Muscle of leg (tissue), 16 donors: ENCODE measurements at places on chromosomes 1 and 21. TPM values are rescaled to one million over a fixed set of nuclear protein-coding genes. Genes with fewer than 3 reads are reported as not detected.

The SPRR2E gene
- total RNA-seq = not detected

The ADAM30 gene
- not detected for total RNA-seq

The WDR64 gene
- total RNA-seq = 0.04 TPM

The NGF gene
- total RNA-seq = 3.2 TPM

The ACTRT2 gene
- total RNA-seq = not detected

The KPRP gene
- not detected for total RNA-seq

The SLC44A5 gene
- total RNA-seq = 0.27 TPM

The SNIP1 gene
- 7.2 TPM for total RNA-seq

The PKN2 gene
- total RNA-seq = 34.8 TPM

The LRRC8C gene
- total RNA-seq = 7.7 TPM

The PHLDA3 gene
- total RNA-seq = 12.6 TPM

The AMY1B gene
- total RNA-seq = not detected

GRCh38 chr1:116322752-116323405 is 50.2 kb upstream of the ATP1A1 start:
- DNase-seq = no peak

- no peak for DNase-seq
These were observed 114.5 kb downstream of the DSCAM start for GRCh38 chr21:40732253-40733023.

GRCh38 chr1:192986110-192986747 is 72.9 kb downstream of the UCHL5 start:
- DNase-seq = no peak

- DNase-seq = no peak
These were observed 104.8 kb downstream of the PGBD5 start for GRCh38 chr1:230321341-230321740.

- DNase-seq = no peak
These were observed 11.4 kb downstream of the DOCK7 start for GRCh38 chr1:62676611-62677356.

- DNase-seq = no peak
These were observed 20.0 kb upstream of the BCAR3 start for GRCh38 chr1:93701629-93702028.

- peak; percentile 48 for DNase-seq
These were observed 130.0 kb upstream of the KCNJ15 start for GRCh38 chr21:38126666-38127303.

GRCh38 chr1:185843986-185844385 is 109.8 kb downstream of the HMCN1 start:
- peak; percentile 62 for DNase-seq

- no peak for DNase-seq
These were observed 3.8 kb upstream of the LCE3A start for GRCh38 chr1:152626744-152627143.

GRCh38 chr1:101051688-101052638 is 26.4 kb upstream of the DPH5 start:
- DNase-seq = peak; percentile 11

DNA sequence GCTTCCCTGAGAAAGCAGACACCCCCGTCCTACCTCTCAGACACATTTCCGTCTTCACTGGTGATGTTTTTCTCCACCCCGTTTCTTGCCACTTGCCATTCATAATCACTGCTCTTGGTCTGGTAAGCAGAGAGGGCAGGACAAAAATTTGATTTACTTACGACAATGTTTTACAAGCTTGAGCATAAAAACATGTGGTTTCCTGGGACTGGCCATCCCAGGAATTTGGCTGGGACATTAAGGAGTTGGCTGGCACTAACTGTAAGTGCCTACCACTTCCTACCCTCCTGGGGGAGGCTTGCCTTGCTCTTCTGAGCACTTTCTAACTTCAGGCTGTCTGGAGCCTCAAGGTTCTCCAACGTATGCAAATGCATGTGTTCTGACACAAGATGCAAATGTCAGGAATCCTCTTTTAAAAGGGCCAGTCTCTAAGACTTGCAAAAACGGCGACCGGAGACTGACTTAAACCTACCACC is 24.2 kb downstream of the ZBTB18 start:
- DNase-seq = no peak

DNA sequence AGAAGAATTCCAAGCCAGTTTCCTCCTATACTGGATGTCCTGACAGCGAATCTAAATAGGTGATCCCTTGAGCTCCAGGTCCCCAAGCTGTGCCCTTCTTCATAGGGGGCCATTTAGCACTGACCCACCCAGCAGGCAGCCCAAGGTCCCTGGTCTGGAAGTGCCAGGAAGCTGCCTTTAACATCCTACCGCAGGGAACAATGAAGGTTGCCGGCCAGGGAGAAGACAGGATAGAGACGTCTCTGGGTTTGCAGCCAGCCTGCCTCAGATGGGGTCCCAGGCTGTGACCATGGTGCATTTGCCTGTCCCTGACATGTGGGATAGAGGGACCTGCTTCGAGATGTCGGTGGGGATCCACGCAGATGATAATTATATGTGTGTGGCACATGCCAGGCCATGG is 2.7 kb upstream of the RIPK4 start:
- no peak for DNase-seq

- no peak for DNase-seq
These were observed 497.0 kb downstream of the RWDD3 start for GRCh38 chr1:95730986-95731385.

- DNase-seq = no peak
These were observed 16.1 kb upstream of the ETV3 start for GRCh38 chr1:157154291-157154690.

DNA sequence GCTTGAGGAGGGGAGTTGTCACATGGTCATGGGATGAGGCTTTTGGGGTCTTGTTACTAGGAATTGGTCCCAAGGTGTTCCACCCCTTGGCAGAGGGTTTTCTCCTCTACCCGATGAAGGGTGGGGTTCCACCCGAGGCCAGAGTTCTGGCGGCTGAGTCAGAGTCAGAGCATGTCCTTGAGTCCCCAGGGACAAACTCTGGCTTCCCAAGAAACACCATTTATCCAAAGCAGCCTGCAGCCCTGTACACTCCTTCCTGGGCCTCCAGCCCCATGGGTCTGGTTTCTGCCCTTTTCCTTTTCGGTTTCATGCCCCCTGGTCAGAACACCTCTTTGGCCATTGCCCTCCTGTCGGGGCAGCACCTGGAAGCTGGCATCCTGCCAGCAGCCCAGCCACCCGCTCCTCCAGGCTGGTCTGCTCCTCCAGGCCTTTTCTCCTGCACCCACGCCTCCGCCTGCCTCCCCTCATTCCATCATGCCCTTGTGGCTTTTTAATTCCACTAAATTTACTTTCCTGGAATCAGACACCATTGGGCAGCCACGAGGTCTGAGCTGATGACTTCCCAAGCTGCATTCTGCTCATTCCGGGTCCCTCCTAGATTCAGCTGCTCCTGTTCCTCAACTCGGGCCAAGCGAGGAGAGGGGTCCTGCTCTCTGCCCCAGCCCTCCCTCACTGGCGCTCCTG is 301.7 kb upstream of the VAMP3 start:
- DNase-seq = peak; percentile 81

DNA sequence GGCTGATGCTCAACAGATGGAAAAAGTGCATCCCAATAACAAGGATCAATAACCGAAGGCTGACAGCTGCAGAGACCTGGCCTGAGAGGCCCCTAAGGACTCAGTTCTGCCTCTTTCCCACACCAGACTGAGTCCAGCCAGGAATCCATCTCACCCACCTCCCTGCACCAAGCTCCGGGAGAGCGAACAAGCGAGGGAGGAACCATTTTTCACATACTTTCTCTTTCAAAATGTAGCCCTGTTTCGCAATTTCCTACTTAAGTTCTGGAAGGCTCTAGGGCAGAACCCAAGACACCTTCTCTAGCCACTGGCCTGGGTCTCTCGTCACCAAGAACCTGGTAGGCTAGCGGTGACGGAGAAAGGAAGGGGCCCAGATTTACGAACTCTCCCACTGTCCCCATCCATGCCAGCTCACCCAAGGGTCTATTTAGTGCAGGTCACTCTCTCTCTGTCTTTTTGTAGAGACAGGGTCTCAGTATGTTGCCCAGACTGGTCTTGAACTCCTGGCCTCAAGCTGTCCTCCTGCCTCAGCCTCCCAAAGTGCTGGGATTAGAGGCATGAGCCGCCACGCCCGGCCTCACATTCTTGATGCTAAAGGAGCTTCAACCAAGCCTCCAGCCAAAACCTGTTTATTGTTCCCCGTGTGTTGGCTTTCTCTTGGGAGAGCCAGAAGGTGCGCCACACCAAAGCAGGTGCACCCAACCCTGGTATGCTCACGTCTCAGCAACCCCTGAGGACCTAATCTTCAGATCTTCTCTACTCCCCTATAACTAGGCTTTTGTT is 10.9 kb upstream of the GNL2 start:
- peak; percentile 3 for DNase-seq

DNA sequence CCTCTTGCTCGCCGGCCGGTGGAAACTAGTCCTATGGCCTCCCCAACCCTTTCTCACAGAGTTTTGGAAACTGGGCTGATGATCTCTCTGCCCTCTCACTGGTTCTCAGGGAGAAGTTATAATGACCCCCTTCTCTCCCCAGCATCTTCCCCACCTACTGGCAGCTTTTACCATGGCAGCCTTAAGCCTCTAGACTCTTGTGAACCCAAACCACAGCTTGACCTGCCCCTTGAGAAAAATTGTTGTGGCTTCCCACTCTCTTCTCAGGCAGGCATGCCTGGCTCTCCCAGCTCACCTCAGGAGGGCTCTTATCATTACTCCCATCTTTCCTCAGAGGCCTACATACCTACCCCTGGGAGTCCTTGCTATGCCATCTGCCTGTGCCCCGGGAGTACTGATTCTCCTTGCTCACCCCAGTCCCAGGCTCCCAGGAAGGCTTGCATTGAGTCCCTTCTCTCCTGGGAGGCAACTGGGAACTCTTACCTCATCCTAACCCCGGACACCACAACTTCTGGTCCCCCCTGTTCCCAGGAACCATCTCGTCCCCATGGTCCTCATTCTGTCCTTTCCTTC is 1.6 kb downstream of the NSUN4 start:
- DNase-seq = no peak

GRCh38 chr1:166174108-166174507 is 7.3 kb upstream of the FAM78B start:
- peak; percentile 21 for DNase-seq

GRCh38 chr1:151915061-151915686 is 5.9 kb upstream of the THEM4 start:
- no peak for DNase-seq

- DNase-seq = no peak
These were observed 910 bp upstream of the ANKRD65 start for GRCh38 chr1:1421907-1422464.

GRCh38 chr21:26686278-26686677 is 113.2 kb upstream of the CYYR1 start:
- peak; percentile 14 for DNase-seq

- no peak for DNase-seq
These were observed 59.4 kb upstream of the USH2A start for GRCh38 chr1:216482620-216483019.

DNA sequence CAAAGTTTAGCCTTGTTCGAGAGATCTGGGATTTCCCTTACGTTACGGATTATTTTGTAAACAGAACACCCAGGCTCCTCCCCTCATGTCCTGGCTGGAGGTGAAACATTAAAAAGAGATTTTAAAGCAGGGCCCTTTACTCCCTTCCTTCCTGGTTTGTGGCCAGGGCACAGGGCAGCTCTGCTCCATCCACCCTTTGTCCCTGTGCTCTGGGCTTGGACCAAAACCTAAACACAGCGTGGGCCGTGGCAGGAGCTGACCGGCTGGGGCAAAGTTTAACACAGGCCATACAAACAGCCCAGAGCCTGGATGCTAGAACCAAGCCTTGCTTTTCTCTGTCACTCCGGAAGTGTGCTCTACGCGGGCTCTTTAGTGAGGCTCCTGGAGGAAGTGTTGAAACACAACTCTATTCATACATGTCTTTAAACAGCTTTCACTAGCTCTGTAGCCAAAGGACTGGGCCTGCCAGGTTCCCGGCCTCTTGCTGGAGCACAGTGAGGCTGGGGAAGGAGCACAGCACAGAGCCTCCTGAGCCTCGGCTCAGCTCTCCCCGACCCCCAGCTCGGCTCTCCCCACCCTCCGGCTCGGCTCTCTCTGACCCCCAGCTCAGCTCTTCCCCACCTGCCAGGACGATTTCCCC is 84.7 kb downstream of the PDE9A start:
- DNase-seq = peak; percentile 64

DNA sequence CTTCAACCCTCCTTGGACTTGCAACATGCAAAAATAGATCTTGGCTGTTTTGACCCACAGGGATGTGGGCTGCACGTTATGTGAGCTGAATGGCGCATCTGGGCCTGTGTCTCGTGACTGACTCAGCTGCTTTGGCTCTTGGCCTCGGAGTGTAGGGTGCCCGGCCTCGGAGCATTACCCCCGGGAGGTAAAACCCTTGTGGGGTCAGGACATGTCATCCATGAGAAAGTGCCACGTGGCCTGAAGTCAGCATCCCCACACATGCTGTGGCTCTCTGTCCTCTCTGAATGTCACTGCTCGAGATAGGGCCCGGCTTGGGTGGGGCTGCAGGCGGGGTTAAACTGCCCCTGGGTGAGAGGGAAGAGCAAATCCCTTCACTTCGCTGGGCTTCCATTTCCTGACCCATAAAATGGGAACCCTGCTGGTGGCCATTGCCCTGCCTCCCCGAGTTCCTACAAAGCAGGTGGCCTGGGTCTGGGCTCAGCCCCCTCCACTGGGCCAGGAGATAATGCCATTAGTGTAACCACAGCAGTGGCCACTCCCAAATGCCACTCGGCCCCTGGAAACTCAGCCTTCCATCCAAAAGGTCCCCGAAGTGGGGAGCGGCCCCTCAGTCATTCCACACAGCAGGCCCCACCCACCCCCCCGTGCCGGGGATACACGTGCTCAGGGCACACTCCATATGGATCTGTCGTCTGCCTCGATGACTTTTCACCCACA is 22.8 kb upstream of the TSPEAR start:
- DNase-seq = no peak

DNA sequence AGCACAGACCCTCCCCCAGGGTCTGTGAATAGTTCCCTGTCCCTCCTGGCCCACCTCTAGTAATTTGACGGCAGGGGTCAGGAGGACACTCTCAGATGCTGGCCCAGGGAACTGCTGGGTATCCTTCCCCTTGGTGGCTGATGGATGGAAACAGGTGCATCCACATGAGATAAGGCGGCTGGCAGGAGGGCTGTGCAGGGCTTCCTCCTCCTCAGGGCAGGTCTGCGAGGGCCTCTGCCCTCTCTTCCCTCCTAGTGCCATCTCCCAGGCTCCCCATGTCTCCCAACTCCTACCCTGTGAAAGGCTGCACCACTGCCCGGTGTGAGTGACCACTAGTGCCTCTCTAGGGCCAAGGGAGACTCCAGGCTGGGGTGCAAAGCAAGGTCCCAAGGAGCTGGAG is 123.9 kb downstream of the GLIS1 start:
- DNase-seq = no peak

DNA sequence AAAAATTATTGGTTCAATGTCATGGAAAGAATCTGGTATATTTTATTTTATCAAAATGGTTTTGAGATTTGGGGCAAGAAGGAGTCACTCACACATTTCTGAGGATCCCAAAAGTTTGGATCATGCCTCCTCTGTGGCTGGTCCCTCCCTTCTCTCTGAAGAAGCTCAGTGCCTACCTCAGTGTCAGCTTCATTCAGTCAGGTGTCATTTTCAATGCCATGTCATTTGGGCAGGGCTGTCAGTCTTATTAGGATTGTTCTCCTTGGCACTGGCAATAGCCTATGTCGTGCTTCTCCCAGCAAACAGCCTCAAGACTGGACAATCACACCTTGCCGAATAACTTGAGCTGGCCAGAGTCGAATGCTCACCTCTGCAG is 264.5 kb upstream of the CAMK1G start:
- no peak for DNase-seq

GRCh38 chr1:117069220-117069844 is 9.2 kb downstream of the TTF2 start:
- DNase-seq = no peak
